ENCODE measurements at places on chromosomes 7 and 10.

- no peak for DNase-seq
These were observed 3.1 kb downstream of the ARHGAP22 start for GRCh38 chr10:48601789-48602188.

- DNase-seq = no peak
These were observed 35.6 kb upstream of the PPP1R17 start for GRCh38 chr7:31651234-31652062.

DNA sequence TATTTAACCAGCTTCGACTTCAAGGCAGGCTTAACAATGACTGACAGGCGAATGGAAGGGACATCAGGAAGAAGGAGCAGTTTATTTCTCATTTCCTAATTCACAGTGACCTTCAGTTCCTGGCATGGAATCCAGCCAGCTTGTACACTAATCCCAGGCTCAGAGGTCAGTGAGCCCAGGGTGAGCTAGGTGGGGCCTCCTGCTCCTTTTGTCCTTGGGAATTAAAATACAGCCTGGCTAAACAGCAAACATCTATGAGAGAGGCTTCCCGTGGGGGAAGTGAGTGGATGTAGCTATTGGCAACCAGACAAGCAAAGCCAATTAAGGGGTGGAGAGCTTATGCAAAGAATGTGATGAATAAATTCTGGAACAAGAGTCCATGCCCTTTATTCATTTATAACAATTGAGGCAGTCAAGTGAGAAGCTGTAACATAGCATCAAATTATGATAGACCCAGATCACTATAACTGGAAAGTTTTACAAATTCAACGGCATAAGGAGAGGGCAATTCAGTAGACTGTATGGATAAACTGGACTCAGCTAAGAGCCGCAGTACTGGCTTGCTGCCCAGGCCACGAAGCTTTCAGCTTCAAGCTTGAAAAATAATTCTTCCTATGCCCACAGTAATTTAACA is 57.1 kb downstream of the STK17A start:
- no peak for DNase-seq

DNA sequence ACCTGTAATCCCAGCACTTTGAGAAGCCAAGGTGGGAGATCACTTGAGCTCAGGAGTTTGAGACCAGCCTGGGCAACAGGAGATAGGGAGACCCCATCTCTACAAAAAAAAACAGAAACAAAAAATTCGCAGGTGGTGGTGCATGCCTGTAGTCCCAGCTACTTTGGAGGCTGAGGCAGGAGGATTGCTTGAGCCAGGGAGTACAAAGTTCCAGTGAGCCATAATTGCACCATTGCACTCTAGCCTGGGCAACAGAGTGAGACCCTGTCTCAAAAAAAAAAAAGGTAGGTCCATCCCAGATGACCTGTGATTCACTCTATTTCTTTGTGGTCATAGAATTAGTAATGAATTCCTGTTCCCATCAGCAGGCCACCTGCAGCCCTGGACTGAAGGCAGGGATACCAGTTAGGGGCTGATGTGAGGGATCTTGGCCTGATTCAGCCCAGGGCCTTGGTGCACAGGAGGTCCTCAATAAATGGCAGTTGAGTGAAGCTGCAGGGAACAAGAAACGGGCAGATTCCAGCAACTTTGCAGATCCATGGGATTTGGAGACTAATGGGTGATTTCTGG is at the start of gene MYH16:
Gene MYH16, plus strand, starts transcription at position 364 of the 570 bp plus-strand sequence.
- no peak for DNase-seq

DNA sequence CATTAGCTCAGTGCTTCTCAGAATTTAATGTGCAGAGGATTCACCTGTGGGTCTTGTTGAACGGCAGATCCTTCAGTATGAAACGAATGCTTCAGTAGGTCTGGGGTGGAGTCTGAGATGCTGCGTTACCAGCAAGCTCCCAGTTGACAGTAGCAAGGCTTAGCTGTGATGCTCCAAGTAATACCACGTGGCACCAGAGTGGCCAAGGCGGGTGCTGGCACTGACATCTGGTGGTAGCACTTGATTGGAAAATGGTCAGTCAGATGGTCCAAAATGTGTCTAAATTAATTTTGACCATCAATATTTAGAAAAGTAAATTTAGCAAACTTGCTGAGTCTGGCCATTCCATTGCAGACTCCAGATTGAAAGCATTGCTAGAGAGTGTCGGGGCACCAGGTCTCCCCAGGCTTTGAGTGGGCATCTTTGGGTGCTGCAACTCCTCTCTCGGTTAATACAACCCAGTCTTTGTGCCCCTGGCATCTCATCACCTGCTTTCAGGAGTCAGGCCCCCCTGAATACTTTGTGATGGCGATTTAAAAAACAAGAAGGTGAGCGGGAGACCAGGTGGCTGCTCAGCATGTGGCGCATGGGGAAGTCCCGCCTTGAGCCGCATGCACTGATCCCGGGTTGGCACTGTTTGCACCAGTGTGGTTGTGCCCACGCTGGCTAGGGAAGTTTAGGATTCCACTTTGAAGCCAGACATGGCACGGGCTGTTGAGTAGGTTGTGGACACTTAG is 130.1 kb downstream of the NT5C2 start:
- no peak for DNase-seq

DNA sequence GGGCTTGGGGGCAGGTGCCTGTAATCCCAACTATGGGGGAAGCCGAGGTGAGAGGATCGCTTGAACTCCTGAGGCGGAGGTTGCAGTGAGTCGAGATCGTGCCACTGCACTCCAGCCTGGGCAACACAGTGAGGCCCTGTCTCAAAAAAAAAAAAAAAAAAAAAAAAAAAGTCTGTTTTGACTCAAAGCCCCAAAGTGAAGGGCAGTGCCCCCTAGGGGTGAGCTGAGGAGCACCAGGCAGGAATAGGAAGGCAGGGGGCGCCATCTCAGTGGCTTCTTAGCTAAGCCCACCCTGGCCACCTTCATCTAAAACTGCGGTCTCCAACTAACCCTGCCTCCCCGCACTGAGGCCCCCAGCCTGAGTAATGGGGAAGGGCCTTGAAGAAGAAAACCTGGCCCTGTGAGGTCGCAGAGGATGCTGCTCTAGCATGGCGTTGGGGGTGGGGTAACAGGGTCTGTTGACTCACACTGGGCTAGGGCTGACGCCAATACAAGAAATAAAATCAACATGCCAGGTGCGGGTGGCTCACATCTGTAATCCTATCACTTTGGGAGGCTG is 9.8 kb downstream of the PODXL start:
- peak; percentile 69 for DNase-seq

GRCh38 chr7:5211730-5212482 is 21.9 kb downstream of the WIPI2 start:
- DNase-seq = no peak

GRCh38 chr10:70651661-70652060 is 20.6 kb upstream of the ADAMTS14 start:
- peak; percentile 63 for DNase-seq

DNA sequence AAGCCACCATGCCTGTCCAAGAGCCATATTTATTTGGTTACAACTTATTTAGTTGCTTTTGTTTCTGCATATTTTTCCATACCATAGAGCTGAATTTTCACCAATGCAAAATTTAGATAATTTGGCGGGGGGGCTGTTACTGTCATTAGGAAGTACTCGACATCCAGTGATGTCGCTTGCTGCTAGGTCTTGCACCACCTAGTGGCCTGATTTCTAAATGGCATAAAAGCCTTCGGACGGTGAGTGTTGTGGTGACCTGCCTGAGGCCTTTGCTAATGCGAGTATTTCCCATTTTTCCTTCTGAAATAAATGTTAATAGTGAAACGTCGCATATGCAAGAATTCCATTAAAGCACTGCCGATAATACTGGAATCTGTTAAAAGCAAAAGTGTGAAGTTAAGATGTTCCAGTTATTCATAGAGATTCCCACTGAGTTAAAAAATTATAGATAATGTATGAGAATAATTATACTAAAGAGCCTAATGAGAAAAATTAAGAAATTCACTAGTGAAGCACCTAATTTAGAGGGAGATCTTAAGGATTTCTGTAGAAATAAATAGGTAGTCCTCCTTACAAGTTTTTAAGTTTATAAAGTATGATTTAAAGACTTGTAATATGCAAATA is 86.1 kb upstream of the DNAJB6 start:
- DNase-seq = peak; percentile 83

GRCh38 chr7:106369352-106369751 is 84.6 kb upstream of the NAMPT start:
- DNase-seq = no peak

DNA sequence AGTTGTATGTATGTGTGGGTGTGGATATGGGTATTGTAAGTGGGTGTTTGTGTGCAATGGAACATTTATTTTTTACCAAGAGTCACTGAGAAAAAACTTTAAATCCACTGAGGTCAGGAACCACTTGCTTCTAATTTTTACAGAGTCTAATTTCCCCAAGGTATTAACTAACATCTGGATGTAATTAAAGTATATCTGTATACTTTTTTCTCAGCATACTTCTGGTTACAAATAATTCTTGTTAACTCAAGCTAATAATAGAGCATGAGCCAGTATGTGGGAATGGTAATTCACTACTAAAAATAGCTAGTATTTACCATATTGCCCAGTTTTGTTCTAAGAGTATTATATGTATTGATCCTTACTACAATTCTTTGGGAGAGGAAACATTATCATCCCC is 24.6 kb upstream of the STEAP4 start:
- no peak for DNase-seq

DNA sequence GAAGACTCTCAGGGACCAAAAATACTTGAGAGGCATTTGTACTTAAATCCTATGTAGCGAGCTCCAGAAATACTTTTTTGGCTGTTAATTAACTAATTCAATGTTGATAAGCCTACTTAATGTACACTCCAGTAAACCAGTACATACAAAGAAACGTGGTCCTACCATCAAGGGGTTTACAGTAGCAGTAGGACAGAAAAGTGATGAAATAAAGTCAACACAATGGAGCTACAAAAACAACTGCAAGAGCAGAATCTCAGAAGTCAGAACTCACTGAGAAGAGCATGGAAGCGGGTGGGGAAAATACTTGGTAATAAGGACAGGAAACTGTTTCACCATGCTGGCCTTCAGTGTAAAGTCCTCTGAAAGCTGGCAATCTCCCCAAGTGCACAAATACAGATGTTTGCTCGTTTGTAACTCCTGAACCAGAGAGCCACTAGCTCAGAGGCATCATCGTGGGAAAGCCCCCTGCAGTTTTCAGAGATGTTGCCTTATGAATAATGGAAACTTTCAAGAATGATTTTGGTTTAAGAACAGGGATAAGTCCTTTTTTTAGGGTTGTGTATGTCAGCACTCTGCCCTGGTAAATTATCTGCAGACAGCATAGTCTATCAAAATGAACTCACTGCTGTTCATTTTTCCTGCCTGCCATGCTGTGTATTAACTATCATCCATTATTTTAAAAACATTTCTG is 233.2 kb downstream of the SORCS1 start:
- no peak for DNase-seq

DNA sequence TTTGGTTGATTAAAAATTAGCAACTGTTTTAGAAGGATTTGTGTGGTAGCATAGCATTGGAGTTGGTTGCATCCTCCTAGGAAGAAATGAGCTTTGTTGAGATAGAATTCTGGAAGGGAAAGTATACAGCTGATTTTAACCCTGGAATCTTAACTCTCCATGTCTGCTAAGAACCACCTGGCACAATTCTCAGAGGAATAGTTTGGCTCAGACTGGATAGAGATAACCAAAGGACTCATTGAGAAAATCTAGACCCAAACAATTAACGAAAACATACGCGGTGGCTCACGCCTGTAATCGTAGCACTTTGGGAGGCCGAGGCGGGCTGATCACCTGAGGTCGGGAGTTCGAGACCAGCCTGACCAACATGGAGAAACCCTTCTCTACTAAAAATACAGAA is 99.1 kb upstream of the AOAH start:
- DNase-seq = no peak

DNA sequence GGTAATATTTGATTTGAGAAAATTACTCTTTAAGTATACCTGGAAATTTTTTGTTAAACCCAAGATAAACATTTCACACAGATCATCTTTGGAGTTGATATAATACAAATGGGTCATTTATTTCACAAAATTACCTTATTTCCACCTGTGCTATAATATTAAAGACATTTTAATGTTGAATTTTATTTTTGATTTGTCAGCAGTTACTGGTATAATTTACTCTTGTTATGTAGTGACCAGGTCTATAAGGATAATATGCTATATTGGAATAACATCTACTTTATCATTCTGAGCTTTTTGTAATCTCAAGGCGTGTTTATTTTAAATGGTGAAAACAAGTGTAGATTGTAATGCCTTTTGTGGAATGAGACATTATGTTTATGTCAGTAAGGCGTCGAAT is 26.6 kb downstream of the PRKAR2B start:
- no peak for DNase-seq

DNA sequence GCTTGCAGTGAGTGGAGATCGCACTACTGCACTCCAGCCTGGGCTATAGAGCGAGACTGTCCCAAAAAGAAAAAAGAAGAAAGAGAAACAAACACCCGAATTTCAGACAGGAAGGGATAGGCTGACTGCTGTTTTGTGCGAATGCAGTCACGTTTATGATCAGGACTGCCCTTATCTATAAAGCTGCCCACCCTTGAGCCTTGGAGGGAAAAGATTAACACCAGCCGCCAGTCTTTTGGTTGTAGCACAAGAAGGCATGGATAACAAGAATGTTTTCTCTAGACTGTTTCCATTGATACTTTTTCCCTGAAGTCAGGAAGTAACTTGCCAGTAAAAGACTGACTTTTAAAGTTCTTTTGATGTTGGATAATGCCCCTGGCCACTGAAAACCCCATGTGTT is 314.0 kb downstream of the BICC1 start:
- DNase-seq = no peak

- DNase-seq = peak; percentile 18
These were observed 877.6 kb upstream of the AUTS2 start for GRCh38 chr7:68720697-68721096.

GRCh38 chr10:126565441-126565840 is 105.1 kb downstream of the C10orf90 start:
- no peak for DNase-seq

Data from NB4 (cell line).